ENCODE measurements at places on chromosomes 1 and 21.

DNA sequence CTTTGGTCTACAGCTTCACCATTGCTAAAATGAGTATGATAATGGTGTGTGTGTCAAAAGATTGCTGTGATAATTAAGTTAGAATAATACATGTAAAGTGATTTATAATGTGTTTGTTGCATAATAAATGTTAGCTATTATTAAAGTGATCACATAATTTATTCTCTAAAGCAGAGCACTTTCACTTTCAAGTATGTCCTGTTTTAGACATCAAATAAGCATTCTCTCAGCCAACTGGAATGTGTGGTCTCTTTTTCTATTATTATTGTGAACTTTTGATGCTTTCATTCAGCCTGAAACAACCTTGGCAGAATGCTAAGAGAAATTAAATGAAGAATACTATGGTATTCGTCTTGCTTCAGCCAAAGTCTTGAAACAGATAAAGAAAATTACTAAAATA lies 102.8 kb upstream of the COL11A1 start:
- no peak for DNase-seq

DNA sequence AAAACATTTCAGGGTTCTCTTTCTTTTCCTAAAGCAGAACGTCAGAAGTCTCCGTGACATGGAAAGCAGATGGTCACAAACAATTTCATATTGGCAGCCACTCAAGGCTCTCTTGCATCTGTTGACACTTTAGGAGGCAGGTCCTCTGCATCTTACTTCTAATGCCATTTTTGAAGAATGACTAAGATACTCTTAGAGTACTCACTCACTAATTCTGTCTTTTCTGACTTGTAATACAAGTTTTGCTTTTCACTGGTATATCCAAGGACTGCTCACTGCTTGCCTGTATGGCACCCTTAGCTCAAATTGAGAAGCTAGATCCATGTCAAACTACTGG lies 68.3 kb downstream of the PRRX1 start:
- DNase-seq, result no peak

GRCh38 chr1:234528074-234528865 lies 49.3 kb upstream of the TARBP1 start:
- no peak for DNase-seq

GRCh38 chr1:247435030-247435758 lies 19.2 kb downstream of the NLRP3 start:
- DNase-seq, result no peak

GRCh38 chr1:30588311-30589073 lies 134.9 kb downstream of the MATN1 start:
- DNase-seq, result no peak

DNA sequence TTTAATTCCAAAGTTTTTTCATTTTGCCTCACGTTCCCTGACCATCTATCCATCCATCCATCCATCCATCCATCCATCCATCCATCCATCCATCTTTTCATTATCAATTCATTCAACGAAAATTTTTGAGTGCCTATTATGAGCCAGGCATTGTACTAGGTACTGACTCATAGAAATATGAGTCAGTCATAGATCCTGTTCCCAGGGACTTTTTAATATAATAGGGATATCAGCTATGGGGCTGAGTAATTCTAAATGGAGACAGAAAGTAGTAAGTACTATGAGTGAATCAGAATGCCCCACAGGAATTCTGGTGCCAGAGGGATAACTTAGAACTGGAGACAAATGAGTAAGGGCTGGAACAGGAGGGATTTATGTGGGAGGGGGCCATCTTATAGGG lies 49.8 kb upstream of the GNG12 start:
- no peak for DNase-seq

DNA sequence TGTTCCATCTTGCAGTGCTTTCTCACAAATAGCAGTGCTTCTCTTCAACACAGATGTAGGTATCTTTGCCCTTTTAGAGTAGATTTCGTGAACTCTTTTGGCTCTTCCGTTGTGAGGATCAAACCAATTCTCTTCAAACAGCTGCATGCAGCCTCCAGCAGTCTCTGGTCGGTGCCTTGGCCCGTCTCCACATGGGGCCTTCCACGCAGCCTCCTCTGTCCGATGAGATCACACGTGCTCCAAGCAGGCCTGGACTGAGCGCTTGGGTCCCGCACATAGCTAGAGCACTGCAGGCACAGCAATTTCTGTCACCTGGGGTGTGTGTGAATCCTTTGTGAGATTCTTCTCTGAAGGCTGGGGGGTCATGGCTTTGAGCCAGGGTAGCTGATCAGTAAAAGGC lies 82.8 kb upstream of the KCNE2 start:
- DNase-seq, result no peak

- no peak for DNase-seq
Observed at GRCh38 chr1:228691926-228692325, 43.4 kb upstream of the RHOU start.

- no peak for DNase-seq
Observed at GRCh38 chr1:204126956-204127355, 24.9 kb downstream of the ETNK2 start.

GRCh38 chr1:176203735-176204134 lies 3.4 kb downstream of the COP1 start:
- no peak for DNase-seq

DNA sequence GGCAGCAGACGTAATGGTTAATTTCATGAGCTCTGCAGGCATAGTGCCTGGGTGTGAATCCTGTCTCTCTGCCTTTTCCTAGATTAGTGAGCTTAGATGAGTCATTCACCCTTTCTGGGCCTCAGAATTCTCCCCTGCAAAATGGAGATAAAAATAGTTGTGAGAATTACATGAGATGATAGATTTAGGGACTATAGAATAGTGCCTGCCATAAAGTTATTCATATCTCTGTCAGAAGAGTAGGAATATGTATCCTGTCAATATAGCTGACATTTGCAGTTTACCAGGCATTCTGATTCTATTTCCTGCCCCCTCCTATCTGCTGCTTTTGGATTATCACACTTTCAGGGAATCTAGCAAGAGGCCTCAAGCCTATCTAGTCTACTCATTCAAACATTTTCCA lies 112.0 kb downstream of the PDE4B start:
- no peak for DNase-seq

GRCh38 chr1:6401673-6402072 lies 8.1 kb upstream of the ACOT7 start:
- DNase-seq, result no peak

DNA sequence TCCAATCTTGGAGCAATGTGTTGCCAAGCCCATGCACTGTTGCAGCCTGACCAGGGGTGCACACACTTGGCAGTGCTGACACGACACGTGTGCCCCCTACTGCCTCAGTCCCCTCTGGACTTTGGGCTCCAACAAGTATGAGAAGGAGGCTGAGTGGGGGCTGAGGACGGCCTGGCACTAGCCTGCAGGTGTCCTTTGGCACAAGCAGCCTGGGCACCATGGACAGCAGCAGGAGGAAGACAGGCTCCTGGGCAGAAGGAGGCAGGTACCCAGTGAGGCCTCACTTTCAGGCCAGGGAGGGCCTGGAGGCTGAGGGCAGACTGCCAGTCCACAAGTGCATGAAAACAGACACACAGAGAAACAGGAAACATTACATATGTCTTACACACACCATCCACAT lies 1702.9 kb upstream of the B3GALT2 start:
- no peak for DNase-seq

DNA sequence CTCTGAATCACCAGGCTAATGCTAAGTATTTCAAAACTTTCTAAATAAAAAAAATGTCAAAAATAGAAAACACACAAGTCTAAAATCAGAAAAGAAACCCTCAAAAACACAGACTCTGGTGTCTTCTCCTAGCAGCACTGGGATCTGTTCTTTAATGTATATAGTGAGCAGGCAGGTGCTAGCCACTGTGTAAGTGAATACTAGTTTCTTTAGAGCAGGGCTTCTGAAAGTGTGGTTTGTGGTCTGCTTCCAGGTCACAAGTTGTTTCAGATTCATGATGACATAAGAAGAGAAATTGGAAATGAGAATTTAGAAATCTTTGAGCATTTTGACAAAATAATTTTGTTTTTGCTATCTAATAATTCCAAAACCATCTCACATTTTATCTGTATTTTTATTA lies 763.1 kb downstream of the USP25 start:
- DNase-seq, result no peak

- DNase-seq, result no peak
Observed at GRCh38 chr1:52426371-52426770, 22.0 kb downstream of the PRPF38A start.

- DNase-seq, result no peak
Observed at GRCh38 chr1:163069142-163069541, at the start of gene RGS4. Gene RGS4, plus strand, starts transcription at chr1:163069361. Its CDS starts 124 bp downstream, at chr1:163069485.

DNA sequence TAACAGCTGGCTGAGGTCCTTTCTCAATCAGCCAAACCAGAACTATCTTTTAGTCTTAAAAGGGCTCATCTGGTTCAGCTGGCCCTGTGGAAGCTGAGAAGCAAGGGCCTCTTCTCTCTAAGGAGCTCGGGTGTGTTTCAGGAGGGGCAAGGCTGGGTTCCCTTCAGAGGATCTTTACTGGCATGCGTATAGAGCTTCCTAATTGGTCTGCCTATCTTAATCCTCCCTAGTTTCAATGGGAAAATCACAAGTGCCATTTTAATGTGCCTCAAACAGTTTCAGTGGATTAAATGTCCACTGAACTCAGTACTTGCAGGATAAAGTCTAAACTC lies 81.5 kb upstream of the LBR start:
- no peak for DNase-seq

Measured in stimulated activated CD8-positive, alpha-beta memory T cell treated with anti-CD3 and anti-CD28 coated beads, Interleukin-7, amount 100 ng/mL, for 1 hour (primary cell).